ENCODE measurements at places on chromosomes 6 and 20. TPM values are rescaled to one million over a fixed set of nuclear protein-coding genes. Genes with fewer than 3 reads are reported as not detected.

The CDH4 gene
- total RNA-seq = not detected

The TGM2 gene
- 20.8 TPM for total RNA-seq

The GSTA5 gene
- not detected for total RNA-seq

The IL17A gene
- total RNA-seq = not detected

The COL9A3 gene
- 37.6 TPM for total RNA-seq

The PKHD1 gene
- total RNA-seq = not detected

The CALHM4 gene
- total RNA-seq = not detected

The BHLHE23 gene
- total RNA-seq = not detected

The ATF6B gene
- total RNA-seq = 144 TPM
